Glutamatergic neuron (in vitro differentiated cells): ENCODE measurements at places on chromosomes 3 and 15.

- H3K27me3 ChIP-seq = no peaks in the 10 kb centered on the region
- H3K36me3 ChIP-seq = no peaks in the 10 kb centered on the region
- no peak overlapping the region for H3K4me3 ChIP-seq
- H3K27ac ChIP-seq = no peak overlapping the region
These were observed 88.8 kb downstream of the CLASP2 start for GRCh38 chr3:33629219-33629618.

GRCh38 chr3:102106416-102107097 is 257.2 kb downstream of the NFKBIZ start:
- peaks cover 1% of the 10 kb centered on the region for H3K27me3 ChIP-seq
- no peak for DNase-seq
- H3K36me3 ChIP-seq = peaks cover 6% of the 10 kb centered on the region
- no peak overlapping the region for H3K27ac ChIP-seq

GRCh38 chr15:65612616-65612946 is 1.6 kb upstream of the INTS14 start:
- H3K27me3 ChIP-seq = peaks cover 2% of the 10 kb centered on the region
- peaks cover 7% of the 10 kb centered on the region for H3K4me1 ChIP-seq
- DNase-seq = no peak
- H3K4me3 ChIP-seq = no peak overlapping the region

DNA sequence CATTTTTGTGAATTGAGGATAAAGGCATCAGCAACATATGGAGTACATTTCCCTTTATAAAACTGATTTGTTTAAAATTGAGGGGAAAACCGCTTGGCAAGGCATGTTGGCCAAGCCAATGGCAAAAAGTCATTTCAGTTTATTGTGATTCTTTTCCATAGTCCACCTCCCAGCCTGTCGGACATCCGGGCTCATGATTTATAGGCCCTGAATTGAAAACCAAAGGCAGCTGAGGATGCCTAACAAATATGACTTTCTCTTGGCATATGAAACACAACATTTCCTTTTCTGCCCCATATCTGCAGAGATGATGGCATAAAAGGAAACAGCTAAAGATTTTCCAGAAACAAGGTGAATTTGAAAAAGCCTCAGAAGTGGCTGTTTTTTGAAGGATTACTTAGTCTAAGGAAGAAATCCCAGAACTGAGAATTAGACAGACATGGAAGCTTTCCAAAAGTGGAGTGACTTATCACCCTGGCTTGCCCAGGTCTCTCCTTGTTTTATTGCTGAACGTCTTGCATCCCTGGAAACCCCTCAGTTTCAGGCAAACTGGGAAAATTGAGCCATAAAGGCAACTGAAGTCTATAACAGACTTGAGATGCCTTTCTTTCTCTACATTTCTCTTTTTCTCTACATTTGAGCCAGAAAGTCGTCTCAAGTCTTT is 74.0 kb downstream of the COL8A1 start:
- H3K4me3 ChIP-seq = no peak overlapping the region
- no peak for DNase-seq
- H3K27ac ChIP-seq = no peak overlapping the region
- H3K27me3 ChIP-seq = no peaks in the 10 kb centered on the region
- H3K4me1 ChIP-seq = no peaks in the 10 kb centered on the region

DNA sequence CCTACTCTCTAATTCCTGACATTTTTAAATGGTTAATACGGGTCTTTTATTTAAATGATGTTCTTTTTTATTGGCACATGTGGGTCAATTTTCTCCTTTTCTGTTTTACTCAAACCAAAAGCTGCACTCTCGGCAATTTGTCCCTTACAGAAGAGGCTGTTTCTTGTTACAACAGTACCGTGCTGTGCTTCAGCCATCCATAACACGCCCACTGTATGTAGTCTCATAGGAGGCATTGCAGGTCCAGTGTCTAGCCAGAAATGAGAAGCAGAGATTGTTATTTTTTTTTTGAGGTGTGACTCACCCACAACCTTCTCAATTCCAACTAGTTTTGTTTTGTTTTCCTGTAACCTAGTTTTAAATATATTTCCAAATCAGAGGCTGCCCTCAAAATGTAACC is 164.6 kb downstream of the GMNC start:
- no peaks in the 10 kb centered on the region for H3K4me1 ChIP-seq
- H3K36me3 ChIP-seq = no peaks in the 10 kb centered on the region
- no peak overlapping the region for H3K27ac ChIP-seq
- no peaks in the 10 kb centered on the region for H3K27me3 ChIP-seq
- no peak overlapping the region for H3K4me3 ChIP-seq
